ENCODE measurements at places on chromosomes 4 and X.

- no peak for DNase-seq
These were observed 10.6 kb upstream of the AMOT start for GRCh38 chrX:112851161-112851779.

- no peak for DNase-seq
These were observed 121.0 kb upstream of the TEX13D start for GRCh38 chrX:124211312-124211942.

GRCh38 chr4:140884431-140885058 is 128.4 kb upstream of the TBC1D9 start:
- no peak for DNase-seq

- no peak for DNase-seq
These were observed 137.8 kb upstream of the SLC4A4 start for GRCh38 chr4:71201057-71201456.

- DNase-seq, result no peak
These were observed 643 bp downstream of the SRP72 start for GRCh38 chr4:56468097-56468422.

- DNase-seq, result no peak
These were observed 125.1 kb downstream of the HS6ST2 start for GRCh38 chrX:132833373-132833772.

GRCh38 chr4:6221851-6222760 is 21.8 kb upstream of the JAKMIP1 start:
- peak; percentile 36 for DNase-seq

- DNase-seq, result no peak
These were observed 15.7 kb downstream of the OFD1 start for GRCh38 chrX:13750204-13750603.

DNA sequence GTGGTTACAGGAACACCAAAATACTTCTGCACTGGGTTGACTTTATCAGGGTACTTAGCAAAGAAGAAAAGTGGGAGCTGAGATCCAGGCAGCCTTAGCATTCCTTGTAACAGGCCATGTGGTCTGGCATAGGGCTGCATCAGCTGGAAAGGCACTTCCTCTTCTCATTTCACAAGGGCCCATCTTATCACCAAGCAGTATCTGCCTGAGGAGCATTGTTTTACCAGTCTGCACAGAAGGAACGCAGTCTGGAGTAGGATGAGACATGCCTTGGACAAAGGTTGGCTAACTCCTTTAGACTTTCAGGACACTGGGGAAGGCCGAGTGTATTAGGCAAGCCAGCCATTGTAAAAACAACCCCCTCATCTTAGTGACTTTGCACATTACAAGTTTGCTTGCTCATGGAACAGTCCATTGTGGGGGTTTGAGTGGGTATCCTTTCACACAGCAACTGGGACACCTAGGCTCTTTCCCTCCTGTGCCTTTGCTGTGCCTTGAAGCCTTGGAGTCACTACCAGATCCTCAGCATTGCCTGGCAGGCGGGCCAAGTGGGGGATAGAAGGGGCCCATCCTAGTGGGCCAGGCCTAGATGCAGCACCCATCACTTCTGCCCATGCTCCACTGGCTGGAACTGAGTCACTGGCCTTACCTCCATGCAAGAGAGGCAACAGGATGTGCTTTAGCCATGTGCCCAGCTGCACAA is 4.6 kb downstream of the SUV39H1 start:
- DNase-seq, result no peak

DNA sequence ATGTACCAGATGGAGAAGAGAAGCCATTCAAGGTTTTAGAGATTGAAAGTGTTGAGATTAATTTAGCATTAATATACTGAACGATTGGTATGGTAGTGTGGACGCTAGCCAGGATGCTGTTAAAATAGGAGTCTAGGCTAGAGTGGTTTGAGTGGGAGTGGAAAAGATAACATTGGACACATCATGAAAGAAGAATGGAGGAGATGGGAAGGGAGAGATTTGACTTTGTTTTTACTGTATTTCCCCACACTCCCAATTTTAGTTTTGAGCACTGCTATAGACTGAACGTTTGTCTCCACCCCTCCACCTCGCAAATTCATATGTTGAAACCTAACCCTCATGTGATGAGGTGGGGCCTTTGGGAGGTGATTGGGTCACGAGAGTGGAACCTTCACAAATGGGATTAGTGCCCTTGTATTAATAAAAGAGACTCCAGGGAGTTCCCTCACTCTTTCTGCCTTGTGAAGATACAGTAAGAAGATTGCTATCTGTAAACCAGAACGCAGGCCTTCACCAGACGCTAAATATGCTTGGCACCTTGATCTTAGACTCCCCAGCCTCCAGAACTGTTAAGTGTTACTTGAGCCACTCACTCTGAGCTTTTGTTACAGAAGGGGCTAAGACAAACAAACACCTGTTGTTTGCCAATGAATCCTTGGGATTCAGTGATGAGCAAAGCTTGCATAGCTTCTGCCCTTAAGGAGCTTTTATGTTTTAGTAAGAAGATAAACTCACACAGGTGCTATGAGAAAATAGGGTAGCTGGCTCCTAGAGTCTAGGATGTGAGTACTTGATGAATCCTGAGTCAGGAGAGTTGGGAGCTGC is 25.8 kb downstream of the USP9X start:
- DNase-seq, result no peak

DNA sequence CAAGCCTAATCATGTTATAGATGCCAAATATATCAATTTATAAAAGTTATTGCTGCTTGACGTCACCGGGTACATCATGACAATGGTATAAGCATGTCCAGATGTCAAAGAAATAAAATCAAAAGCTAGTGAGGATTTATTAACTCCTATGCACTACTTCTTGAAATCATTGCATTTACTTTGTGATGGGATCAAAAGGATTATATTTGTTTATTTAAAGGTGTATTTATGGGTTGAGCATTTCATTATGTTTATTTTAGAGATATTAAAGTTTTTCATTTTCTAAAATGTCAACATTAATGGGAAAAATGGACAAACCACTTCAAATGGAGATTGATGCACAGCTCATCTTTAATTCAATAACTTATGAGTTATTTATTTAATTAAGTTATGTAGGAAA is 277.8 kb downstream of the EPHA5 start:
- DNase-seq, result no peak

DNA sequence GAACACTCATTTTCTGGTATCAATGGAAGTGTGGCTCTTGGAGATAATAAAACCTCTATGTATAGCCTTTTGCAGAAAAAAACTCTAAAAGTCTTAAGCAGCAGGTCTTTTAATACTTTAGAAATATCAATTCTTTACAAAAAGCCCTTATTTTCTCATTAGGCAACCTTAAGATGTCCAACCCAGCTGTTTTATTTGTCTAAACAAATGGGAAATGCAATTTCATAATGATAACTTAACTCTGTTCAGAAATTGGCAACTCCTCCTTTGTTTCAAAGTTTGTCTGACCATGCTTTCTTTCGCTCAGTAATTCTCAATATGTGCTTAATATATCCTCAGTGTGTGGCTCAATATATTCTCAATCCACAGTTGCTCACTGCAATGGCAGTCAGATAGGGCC is 196.5 kb upstream of the VEGFC start:
- no peak for DNase-seq

DNA sequence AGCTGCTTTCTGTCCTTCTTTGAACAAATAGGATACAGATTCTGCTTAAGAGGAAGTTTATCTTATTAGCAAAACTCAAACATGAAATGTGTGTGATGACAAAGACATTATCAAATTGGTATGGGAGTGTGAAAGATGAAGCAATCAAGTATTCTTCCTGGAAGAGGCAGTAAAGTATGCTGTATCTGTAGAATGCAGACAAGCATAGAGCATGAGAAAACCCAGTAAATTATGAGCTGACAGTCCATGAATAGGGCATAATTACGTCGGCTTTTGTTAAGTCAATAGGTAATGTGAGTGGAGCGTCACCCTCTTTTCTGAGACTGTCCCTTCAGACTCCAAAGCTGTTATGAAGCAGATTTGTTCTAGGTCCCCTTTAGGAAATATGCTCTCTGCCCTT is 458.6 kb upstream of the NWD2 start:
- no peak for DNase-seq

GRCh38 chr4:177177541-177178081 is 132.1 kb upstream of the NEIL3 start:
- DNase-seq, result no peak

DNA sequence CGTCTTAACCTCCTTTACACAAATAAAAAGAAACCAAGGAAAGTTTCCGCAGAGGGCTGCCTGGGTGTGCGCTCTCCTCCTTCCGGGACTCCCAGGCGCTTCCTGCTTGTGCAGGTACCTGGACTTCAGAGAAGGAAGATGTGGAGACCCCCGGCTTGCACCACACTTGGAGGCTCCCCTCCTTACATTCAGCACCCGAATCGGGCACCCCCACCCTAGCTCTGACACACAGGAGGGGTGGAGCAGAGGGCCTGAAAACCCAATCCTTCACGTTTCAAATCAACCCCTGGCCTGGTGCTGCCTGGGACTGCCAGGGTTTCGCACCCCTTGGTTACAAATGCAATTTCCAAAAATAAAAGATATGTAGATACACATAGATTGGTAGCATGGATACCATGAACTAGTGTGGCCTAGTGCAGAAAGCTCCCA is 3.1 kb downstream of the NKX3-2 start:
- DNase-seq, result no peak

DNA sequence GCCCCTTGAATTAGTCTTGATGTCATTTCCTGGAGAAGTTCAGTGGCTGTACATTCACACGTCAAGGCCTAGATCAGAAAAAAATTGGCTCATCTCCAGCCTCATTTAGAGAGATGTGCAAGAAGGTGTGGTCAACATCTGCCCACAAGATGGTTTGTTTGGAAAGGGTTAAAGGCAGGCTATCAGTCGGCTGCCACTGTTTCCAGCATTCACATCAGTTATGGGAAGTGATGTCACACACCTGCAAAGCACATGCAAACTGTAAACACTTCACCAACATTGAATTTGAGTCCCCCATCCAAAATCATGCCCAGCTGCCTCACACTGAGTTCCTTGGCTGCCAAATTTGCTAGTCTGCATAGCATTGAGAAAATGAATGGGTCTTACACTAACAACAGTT is 498.3 kb upstream of the INTU start:
- DNase-seq, result no peak

- no peak for DNase-seq
These were observed 122.0 kb upstream of the PUDP start for GRCh38 chrX:7269991-7270390.

- no peak for DNase-seq
These were observed 250.5 kb downstream of the STPG2 start for GRCh38 chr4:97892592-97893266.

- DNase-seq, result no peak
These were observed 460.5 kb upstream of the CNKSR2 start for GRCh38 chrX:20913760-20914159.

GRCh38 chrX:113929004-113929403 is 654.9 kb upstream of the HTR2C start:
- DNase-seq, result no peak
